Cardiac fibroblast (primary cell): ENCODE measurements at places on chromosomes 6 and 20.

GRCh38 chr6:106556368-106556960 is 72.8 kb downstream of the RTN4IP1 start:
- peak; percentile 68 for DNase-seq

GRCh38 chr20:19886661-19887288 is 128.7 kb downstream of the RIN2 start:
- peak; percentile 44 for DNase-seq

DNA sequence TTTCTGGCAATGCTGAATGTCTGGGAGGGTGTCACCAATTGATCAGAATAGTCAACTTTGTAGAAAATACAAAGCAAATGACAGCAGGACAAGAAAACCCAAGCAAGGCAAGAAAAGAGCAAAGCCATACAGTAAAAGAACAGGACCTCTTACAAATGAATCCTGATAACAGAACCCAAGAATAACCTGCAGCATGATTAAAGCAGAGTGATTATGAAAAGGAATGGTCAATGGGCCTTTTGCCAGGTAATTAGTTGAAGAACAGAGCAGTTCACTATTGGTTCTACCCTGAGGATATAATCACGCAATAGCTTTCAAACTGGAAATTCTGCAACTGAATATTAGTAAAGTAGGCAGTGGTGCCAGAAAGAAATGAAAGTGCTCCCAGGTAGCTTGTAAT is 319.8 kb downstream of the FRK start:
- DNase-seq, result no peak

GRCh38 chr6:134714679-134715078 is 235.2 kb downstream of the ALDH8A1 start:
- DNase-seq, result peak; percentile 68

DNA sequence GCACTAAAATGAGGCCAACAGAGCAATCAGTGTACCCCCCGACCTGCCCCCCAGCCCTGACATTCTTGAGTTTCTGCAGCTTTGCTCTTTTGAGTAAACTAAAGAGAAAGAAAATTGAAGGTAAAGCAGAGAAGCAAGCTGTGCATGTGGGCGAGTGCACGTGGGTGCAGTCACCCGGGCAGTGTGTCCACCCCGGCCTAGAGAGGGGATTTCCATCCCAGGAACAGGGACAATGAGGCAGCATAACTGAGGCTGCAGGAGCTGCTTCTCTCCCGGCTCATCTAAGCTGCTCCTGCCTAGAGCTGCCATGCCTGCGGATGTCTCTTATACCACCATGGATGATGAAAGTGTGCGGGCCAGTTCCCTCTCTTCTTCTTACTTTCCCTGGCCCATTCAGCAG is 16.8 kb downstream of the CASS4 start:
- no peak for DNase-seq

GRCh38 chr20:51469046-51469445 is 73.5 kb downstream of the NFATC2 start:
- DNase-seq, result no peak
